HEK293T (cell line): ENCODE measurements at places on chromosomes 3 and 15.

- no peak for DNase-seq
Measured at GRCh38 chr15:58257776-58258325, 119.7 kb downstream of the AQP9 start.

DNA sequence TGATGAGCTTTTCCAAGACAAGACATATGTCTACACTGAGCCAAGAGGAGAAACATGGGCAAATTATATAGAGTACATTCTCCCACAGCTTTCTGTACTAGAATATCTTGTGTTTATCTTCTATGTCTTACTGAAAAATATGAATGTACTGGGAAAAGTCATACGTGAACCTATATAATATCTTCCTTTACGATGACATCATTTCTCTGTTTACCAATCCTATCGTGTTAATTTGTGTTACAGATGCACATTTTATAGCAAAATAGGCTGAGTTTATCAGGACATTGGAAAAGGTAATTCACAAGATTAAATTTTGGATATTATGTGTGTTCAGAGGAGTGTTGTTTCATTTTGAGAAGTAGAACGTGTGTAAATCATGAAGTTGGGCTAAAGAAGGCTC, 452.5 kb upstream of the THRB start:
- no peak for DNase-seq

DNA sequence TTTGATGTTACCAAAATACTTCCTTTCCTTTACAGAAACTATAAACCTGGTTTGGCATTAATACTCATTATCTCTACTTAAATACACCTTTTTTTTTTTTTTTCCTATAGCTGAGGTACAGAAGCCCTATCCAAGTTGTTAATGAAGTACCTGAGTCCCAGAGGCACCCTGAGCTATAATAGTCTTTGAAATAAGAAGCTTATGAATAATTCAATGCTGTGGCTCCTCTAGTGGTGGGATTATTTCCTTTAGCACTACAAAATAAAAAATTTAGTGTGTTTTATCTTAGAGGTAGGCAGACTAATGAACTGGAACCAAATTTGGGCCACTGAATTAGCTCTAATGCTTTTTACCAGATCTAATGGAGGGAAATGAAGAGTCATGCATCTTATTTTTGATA, 611.9 kb downstream of the EDEM1 start:
- no peak for DNase-seq

GRCh38 chr3:173913974-173914421, 516.5 kb downstream of the NLGN1 start:
- DNase-seq: no peak

GRCh38 chr15:69475769-69476358, 23.2 kb downstream of the RPLP1 start:
- DNase-seq: peak; percentile 82

GRCh38 chr15:99146661-99147060, 41.8 kb downstream of the SYNM start:
- DNase-seq: no peak
